ENCODE measurements at places on chromosomes 6 and 20. TPM values are rescaled to one million over a fixed set of nuclear protein-coding genes. Genes with fewer than 3 reads are reported as not detected.

NR2E1 gene
- 0.05 TPM for total RNA-seq

GPR6 gene
- not detected for total RNA-seq

TFAP2A gene
- 5.2 TPM for total RNA-seq

EEF1A2 gene
- total RNA-seq, result 88.1 TPM

SLC17A2 gene
- total RNA-seq, result not detected

ADAM33 gene
- not detected for total RNA-seq

MATN4 gene
- total RNA-seq, result not detected

SLC4A11 gene
- total RNA-seq, result 4.8 TPM

TRIM10 gene
- not detected for total RNA-seq

CD24 gene
- total RNA-seq, result 26.9 TPM

CLVS2 gene
- not detected for total RNA-seq

IP6K3 gene
- total RNA-seq, result 6.8 TPM

FAM184A gene
- 4.6 TPM for total RNA-seq

SOBP gene
- total RNA-seq, result not detected

SEL1L2 gene
- not detected for total RNA-seq

CRISP3 gene
- not detected for total RNA-seq

TBX18 gene
- total RNA-seq, result not detected

USP49 gene
- 0.74 TPM for total RNA-seq

TRIM26 gene
- total RNA-seq, result 27.8 TPM

OR2H1 gene
- total RNA-seq, result not detected

HLA-DRA gene
- total RNA-seq, result not detected

RSPH4A gene
- total RNA-seq, result not detected

BPIFB4 gene
- total RNA-seq, result not detected
